ENCODE measurements at places on chromosomes 13 and 19. TPM values are rescaled to one million over a fixed set of nuclear protein-coding genes. Genes with fewer than 3 reads are reported as not detected.

Gene ZNF816
- total RNA-seq, result 10.2 TPM

Gene SYDE1
- total RNA-seq, result 20.3 TPM

- DNase-seq, result no peak
These were observed 1.6 kb downstream of the ZNF837 start for GRCh38 chr19:58379246-58379645.

Gene CEACAM4
- not detected for total RNA-seq

GRCh38 chr13:30253830-30254229 is 53.5 kb downstream of the KATNAL1 start:
- no peak for DNase-seq

GRCh38 chr19:40466219-40466984 is 399 bp upstream of the SPTBN4 start:
- DNase-seq, result no peak

- no peak for DNase-seq
These were observed 14.1 kb upstream of the AMER2 start for GRCh38 chr13:25186187-25186586.

Gene ZNF724
- total RNA-seq, result 23.1 TPM

Gene PEAK3
- not detected for total RNA-seq

DNA sequence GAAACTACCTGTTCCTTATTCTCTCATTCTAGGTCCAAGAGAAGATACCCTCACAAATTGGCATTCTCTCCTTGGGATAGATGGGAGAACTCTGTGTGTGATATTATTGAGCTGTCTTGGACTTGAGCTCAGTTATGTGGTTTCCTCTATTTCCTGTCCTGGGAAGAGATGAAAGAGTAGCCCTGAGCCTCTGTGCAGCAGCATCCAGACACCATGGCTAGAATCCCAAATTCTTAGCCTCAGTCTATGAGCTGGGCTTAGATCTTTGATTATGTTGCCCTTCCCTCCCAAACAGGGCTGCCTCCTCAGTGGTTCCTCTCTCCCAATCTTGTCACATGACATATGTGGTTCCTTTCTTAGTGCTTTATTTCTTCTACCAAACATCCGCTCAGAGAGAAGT is 290.7 kb downstream of the SPRY2 start:
- no peak for DNase-seq

Gene KLF12
- 5.0 TPM for total RNA-seq

Gene RSPH6A
- total RNA-seq, result not detected

Gene ZNF730
- total RNA-seq, result 0.86 TPM

DNA sequence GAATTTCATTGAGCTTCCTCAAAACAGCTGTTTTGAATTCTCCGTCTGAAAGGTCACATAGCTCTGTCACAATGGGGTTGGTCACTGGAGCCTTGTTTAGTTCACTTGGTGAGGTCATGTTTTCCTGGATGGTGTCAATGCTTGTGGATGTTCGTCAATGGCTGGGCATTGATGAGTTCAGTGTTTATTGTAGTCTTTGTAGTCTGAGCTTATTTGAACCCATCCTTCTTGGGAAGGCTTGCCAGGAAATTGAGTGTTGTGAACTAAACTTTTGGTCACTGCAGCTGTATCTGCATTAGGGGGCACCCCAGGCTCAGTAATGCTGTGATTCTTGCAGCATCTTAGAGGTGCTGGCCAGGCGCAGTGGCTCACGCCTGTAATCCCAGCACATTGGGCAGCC is 22.0 kb downstream of the BLOC1S3 start:
- no peak for DNase-seq

DNA sequence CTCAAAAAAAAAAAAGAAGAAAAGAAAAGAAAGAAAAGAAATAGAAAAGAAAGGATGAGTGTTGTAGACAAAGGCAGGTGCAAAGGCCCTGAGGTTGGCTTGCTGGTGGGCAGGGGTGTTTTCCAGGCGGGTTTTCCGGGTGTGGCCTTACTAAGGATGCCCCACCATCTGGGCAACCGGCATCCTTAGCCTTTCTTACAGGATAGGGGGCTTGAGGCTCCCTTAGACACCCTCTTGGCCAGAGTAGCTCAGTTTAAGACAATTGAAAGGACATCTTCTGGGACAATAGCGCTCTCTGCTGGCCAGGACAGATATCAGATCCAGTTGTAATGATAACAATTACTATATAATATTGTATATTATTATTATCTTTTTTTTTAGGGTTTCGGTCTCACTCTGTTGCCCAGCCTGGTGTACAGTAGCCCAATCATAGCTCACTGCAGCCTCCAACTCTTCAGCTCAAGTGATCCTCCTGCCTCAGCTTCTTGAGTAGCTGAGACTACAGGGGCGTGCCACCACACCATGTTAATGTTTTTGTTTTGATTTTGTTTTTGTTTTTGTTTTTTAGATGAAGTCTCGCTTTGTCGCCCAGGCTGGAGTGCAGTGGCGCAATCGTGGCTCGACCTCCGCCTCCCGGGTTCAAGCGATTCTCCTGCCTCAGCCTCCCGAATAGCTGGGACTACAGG is 1.4 kb upstream of the QTRT1 start:
- peak; percentile 85 for DNase-seq

DNA sequence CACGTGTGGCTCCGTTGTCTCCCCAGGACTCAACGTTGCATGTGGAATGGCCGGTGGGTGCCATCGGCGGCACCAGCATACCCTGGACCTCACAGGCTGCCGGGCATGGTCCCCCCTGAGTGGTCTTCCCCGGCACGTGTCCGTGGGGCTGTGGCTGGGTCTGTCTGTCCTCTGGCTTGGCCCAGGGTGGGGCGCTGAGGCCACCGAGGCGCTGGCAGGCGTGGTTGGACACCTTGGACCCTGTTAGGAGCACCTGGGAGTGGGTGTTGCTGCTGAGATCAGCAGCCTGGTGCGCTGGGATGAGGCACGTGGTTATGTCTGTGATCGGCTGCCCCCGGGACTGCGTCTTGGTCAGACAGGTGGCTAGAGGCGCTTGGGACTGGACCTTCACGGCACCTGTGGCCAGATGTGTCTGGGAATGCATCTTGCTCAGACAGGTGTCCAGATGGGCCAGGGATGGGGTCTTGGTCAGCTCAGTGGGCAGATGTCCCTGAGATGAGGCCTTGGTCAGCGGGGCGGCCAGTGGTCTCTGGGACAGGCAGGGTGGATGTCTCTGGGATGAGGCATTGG is 9.2 kb downstream of the IQCN start:
- DNase-seq, result no peak
